ENCODE measurements at places on chromosomes 1 and 21. TPM values are rescaled to one million over a fixed set of nuclear protein-coding genes. Genes with fewer than 3 reads are reported as not detected.

The OLFML3 gene
- 18.8 TPM for total RNA-seq

The LEFTY2 gene
- total RNA-seq, result 0.34 TPM

The TPRG1L gene
- total RNA-seq, result 41.3 TPM

The DENND2C gene
- total RNA-seq, result 2.3 TPM

The MRPL9 gene
- 39.1 TPM for total RNA-seq

The DISP1 gene
- total RNA-seq, result 4.2 TPM

The NEXN gene
- total RNA-seq, result 235 TPM

The KRTAP19-1 gene
- total RNA-seq, result not detected

The CFAP107 gene
- not detected for total RNA-seq

The ALPL gene
- total RNA-seq, result 38.5 TPM

The HENMT1 gene
- 2.0 TPM for total RNA-seq

The CACNA1E gene
- total RNA-seq, result 0.55 TPM

The RGS8 gene
- 0.18 TPM for total RNA-seq

The CHI3L1 gene
- 6.1 TPM for total RNA-seq

The CADM3 gene
- total RNA-seq, result 6.3 TPM

The RNF223 gene
- total RNA-seq, result not detected

The RNASEL gene
- total RNA-seq, result 4.9 TPM

The PDC gene
- not detected for total RNA-seq

The FAM177B gene
- total RNA-seq, result not detected

The SIPA1L2 gene
- total RNA-seq, result 42.3 TPM

The TEKT2 gene
- not detected for total RNA-seq

The PKNOX1 gene
- 8.9 TPM for total RNA-seq

Data from left cardiac atrium (tissue), 4 donors.